ENCODE measurements at places on chromosomes 11 and 22. TPM values are rescaled to one million over a fixed set of nuclear protein-coding genes. Genes with fewer than 3 reads are reported as not detected.
A peak's percentile ranks its signal among the peaks of the same experiment; 100 is the strongest.

Gene TSPAN18
- total RNA-seq: 35.9 TPM

DNA sequence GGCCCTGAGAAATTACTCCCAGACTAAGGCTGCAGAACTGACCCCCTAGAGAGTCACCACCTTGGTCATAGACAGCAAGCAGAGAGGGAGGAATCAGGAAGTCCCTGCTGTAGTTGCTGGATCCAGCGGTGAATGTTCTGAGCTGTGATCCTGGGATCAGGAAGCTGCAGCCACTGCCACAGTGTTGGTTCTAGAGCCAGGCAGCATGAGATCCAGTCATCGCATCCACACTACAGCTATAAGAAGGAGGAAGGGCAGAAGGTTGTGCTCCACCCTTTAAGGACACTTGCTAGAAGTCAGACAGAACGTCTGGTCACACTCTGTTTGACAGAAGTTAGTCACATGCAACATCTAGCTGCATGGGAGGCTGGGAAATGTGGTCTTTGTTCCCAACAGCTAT is 104.7 kb upstream of the OR4B1 start:
- no peaks in the 10 kb centered on the region for H3K27me3 ChIP-seq
- peaks cover 20% of the 10 kb centered on the region for H3K36me3 ChIP-seq

DNA sequence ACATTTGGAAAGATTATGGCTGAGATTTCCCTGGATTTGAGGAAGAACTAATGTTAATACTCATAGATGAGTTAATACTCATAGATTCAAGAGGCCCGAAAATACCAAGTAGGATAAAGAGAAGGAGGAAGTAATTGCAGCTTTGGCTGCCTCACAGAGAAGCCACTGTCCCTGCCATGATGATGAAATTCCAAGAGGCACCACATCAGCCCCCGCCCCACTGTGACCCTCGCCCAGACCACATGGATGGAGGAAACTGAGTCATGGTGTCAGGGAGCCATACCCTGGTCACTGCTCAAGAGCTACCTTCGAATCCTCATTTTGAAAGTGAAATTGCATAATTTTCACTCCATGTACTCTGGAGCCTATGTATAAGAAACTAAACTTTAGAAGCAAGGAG is 92.9 kb upstream of the SLC22A12 start:
- peaks cover 28% of the 10 kb centered on the region for H3K27me3 ChIP-seq
- no peak for DNase-seq
- H3K4me1 ChIP-seq: no peaks in the 10 kb centered on the region
- no peak overlapping the region for H3K27ac ChIP-seq
- H3K36me3 ChIP-seq: no peaks in the 10 kb centered on the region

DNA sequence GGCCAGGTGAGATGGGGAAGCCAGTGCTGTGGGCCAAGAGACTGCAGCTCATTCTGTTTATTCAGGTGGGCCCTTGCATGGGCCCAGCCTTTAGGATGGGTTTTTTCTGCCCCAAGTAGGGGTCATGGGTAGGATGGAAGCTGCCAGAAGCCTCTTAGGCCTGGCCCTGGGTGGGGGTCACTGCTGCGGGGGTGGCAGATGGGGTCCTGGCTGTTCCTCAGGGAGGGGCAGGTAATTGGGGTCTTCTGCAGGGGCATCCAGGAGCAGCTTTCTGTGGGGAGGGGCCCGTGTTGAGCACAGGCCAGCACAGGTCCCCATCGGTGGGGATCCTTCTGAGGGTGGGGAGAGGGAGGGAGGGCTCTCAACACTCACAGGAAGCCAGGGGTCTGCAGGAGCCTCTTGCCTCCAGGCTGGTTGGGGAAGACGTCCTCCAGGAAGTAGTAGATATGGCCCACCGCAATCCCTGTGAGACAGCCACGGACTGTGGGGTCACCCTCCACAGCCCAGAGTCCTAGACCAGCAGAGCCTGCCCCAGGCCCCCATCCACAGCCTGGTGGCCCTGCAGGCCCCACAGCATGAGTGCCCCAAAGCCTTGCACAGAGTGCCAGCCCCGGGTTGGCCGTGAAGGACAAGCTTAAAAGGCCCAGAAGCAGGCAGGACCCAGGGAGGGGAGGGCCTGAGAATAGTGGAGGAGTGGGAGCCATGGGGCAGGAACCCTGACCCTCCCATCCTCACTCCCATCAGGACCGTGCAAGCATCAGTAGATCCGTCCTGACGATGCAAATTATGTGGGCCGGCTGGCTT is 1.9 kb downstream of the DERL3 start:
- H3K27ac ChIP-seq: no peak overlapping the region
- H3K36me3 ChIP-seq: peaks cover 26% of the 10 kb centered on the region
- H3K27me3 ChIP-seq: no peaks in the 10 kb centered on the region
- no peaks in the 10 kb centered on the region for H3K4me1 ChIP-seq
- DNase-seq: no peak
- no peak overlapping the region for H3K4me3 ChIP-seq

- peaks cover 3% of the 10 kb centered on the region for H3K4me1 ChIP-seq
- H3K4me3 ChIP-seq: no peak overlapping the region
- no peaks in the 10 kb centered on the region for H3K36me3 ChIP-seq
- H3K27me3 ChIP-seq: peaks cover 30% of the 10 kb centered on the region
These were observed 43.2 kb upstream of the BLID start for GRCh38 chr11:122159173-122159721.

DNA sequence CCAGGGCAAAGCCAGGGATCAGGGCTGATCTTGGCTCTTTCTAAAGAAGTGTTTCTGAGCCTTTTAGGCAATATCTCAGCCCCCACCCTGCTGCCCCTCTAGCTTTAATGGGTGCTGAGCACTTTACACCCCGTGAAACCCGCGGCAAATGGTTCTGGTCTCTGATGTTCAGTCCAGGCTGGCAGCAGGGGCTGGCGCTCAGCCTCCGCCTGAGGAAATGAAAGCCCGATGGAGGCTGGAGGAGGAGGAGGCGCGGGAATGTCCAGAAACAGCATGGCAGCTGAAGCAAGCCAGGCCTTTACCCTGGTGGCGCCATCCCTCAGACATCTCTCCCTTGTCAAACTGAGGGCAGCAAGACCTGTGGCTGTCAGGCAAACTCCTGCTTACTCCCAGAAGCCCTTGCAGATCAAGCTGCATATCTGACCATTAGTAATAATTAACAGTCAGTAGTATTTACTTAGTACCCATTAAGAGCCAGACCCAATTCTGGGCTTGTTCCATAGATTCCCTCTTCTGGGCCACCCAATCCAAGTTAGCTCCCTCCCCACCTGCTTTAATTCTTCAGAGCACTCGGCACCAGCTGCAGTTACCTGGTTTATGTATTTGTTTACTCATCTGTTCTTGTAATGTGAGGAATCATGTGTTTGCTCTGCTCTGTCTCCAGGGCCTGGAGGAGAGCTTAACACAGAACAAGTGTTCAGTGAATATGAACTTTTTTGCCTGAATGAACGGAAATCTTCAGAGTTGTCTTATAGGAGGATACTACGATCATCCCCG is 15.0 kb upstream of the ALX4 start:
- H3K4me1 ChIP-seq: no peaks in the 10 kb centered on the region
- no peak overlapping the region for H3K4me3 ChIP-seq
- H3K36me3 ChIP-seq: no peaks in the 10 kb centered on the region
- no peak for DNase-seq

DNA sequence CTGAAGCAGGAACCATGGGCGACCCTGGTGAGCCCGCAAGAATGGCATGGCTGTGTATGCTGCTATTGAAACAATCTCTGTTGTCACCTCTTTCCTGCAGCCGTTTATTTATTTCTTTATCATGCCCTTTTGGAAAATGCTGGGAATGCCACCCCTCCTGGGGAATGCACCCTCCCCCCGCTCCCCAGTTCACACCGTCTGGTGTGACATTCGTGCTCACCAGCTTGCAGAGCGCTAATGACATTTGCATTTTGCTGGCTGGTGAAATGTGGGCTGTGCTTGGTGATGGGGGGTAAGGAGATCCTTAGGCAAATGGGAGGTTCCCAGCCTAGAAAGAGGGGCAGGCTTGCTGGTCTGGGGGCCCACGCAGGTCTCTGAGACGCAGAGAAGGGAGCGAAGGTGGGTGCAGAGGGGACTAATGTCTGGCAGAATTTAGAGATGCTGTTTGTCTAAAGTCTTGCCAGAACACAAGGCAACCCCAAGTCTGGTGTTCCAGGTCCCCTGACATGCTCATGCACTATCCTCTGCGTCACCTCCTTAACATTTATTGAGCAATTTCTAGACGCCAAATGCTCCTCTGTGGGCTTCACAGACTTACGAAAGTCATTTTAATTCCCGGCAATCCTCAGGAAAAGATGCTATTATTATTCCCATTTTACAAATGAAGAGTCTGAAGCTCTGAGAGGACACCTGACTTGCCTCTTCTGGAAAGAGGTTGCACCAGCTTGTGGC is 91.7 kb downstream of the TP53I11 start:
- peaks cover 45% of the 10 kb centered on the region for H3K4me1 ChIP-seq
- no peaks in the 10 kb centered on the region for H3K27me3 ChIP-seq
- H3K36me3 ChIP-seq: no peaks in the 10 kb centered on the region
- H3K27ac ChIP-seq: no peak overlapping the region
- H3K4me3 ChIP-seq: no peak overlapping the region

DNA sequence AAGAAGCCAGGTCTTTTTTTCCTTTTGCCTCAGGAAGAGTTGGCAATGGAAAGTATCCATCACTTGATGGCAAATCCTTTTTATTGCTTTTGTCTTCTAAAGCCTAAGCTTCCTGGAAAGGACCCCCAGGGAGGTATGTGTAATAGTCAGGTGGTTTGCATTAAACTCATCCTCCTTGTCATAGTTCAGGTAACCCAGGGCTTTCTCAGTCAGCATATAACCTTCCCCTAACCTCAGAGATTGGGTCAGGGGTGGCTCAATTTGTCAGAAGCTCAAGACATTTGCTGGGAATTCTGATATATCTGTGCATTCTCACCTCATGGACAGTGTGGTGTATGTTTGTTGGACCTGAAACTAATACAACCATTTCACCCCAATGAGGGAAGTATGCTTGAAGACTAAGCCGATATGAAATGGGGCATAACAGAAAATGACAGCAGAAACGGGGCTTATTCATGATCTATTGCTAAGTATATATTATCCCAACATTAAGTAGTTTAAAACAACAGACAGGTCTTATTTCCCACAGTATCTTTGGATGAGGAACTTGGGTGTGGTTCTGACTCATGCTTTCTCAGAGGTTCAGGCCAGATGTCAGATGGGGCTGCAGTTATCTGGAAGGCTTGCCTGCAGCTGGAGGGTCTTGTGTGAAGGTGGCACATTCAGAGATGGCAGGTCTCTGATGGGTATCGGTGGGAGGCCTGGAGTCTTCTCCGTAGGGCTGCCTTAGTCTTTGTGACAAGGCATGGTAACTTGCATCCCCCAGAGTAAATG is 135.8 kb upstream of the SPON1 start:
- H3K4me3 ChIP-seq: no peak overlapping the region
- no peak overlapping the region for H3K27ac ChIP-seq
- no peak for DNase-seq

Gene CECR2
- 98.9 TPM for total RNA-seq

GRCh38 chr22:48239461-48240147 is 1477.2 kb downstream of the TBC1D22A start:
- peak overlapping the region; percentile 39 for H3K4me3 ChIP-seq
- H3K27me3 ChIP-seq: no peaks in the 10 kb centered on the region
- H3K36me3 ChIP-seq: no peaks in the 10 kb centered on the region

Gene SLCO2B1
- 1.1 TPM for total RNA-seq

All from endodermal cell (in vitro differentiated cells).